AG10803 (cell line): ENCODE measurements at places on chromosomes 2 and 18.

GRCh38 chr2:53786705-53787613 lies at the start of the genes ASB3 and ERLEC1:
Gene ASB3, minus strand, starts transcription at chr2:53786953. Its CDS starts 21,381 bp downstream, at chr2:53765572.
Gene ERLEC1, plus strand, starts transcription at chr2:53787044. Its CDS starts 167 bp downstream, at chr2:53787211.
- peak; percentile 83 for DNase-seq

DNA sequence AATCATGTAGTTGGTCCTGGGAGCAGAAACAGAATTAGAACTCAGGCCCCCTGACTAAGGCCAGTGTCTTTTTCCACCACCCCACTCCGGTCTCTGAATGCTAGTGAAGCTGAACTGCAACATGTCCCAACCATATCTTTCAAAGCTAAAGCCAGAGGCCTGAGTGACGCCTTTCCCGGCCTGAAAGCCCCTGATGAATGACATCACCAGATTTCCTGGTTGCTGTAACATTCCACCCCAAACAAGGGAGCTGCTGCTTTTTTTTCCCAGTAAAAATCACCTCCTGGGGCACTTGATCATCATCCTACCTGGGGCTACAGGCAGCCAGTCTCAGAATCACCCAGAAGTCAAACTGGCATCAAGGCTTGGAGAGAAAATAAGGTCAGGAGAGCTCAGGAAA lies 162.7 kb downstream of the ARL4C start:
- peak; percentile 6 for DNase-seq

DNA sequence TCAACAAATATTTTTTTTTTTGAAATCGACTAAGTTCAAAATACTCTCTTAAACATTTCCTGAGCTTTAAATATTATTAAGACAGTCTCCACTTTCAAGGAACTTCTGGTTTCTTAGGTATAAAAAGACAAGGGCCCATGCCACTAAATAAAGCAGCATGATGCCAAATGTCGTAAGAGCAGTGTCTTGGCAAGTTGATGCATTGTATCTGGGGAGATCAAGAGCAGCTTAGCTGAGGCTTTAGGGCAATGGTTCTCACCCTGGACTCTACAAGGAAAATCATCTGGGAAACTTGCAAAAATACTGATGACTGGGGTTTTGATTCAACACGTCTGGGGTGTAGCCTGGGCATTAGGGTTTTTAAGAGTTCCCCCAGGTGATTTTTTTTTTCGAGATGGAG lies 41.3 kb downstream of the COL4A3 start:
- no peak for DNase-seq

DNA sequence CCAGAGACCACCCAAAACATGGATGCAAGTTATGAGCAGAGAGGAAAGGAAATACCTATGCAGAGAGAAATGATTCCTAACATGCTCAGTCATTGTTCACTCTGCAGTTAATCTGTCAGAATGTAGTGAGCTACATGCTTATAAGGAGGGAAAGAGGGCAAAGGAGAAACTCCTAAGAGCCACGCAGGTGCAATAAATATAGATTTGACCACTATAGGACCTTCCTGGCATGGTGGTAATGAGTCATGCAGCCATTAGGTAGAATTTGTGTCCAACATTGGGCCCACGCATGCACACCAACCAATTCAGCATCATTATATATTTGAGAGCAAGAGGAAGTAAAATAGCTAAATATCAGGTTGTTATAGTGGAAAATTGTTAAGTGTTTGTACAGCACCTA lies 699.9 kb downstream of the DSC3 start:
- DNase-seq = no peak

DNA sequence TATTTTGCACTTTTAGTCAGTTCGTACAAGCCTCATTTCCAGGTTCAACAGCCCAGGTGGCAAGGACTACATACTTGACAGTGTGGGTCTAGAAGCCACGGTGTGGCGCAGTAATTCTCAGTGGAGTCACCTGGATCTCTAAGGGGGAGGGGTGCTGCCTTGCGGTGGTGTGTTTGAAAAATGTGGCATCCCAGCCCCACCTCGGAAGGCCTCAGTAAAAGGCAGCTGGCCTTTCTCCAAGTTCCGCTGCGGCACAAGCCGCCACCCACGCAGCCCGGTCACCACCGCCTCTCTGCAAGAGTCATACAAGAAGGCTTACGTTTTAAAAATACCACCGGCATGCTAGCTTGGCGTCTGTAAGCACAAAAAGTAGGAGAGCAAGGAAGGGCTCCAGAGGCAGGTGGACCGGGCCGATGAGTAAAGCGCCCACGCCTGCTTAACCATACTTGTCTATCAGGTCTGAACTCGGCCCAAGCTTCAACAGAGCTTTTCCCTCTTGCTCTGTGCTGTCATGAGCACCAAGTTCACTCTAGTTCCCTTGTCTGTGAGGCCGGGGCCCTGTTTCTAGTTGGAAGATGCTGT lies 49.5 kb downstream of the SPRED2 start:
- DNase-seq = peak; percentile 89

DNA sequence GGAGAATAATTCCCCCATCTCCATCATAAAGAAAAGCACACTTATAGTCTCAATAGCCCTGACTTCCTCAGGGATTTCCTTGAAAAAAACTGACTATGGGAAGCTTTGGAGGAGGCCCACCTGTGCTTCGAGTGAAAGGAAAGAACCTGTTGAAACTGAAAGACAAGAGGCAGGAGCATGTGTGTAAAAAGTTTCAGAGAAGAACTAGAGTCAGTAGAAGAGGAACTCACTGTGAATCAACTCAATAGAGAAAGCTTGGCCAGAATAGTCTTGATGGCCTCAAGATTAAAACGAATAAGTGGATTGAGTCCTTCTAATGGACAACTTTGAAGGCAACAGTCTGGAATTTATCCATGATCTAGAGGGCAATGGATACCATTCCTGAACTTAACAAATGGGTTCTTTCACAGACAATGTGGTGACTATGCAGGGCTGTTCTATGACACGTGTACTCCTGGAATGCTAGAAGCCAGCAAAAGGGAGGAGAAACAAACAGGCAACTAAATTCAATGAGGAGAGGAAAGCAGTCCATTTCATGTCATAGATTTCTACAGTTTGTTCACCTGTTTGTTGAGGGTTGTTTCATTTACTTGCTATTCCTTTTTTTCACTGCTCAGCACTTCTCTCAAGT lies 442.3 kb downstream of the GRB14 start:
- DNase-seq = peak; percentile 3

- no peak for DNase-seq
Measured at GRCh38 chr2:108111936-108112335, 125.6 kb downstream of the SLC5A7 start.

- DNase-seq = no peak
Measured at GRCh38 chr2:30233271-30234009, 2.1 kb downstream of the LBH start.
